ENCODE measurements at places on chromosomes 4 and X. TPM values are rescaled to one million over a fixed set of nuclear protein-coding genes. Genes with fewer than 3 reads are reported as not detected.

The GABRA4 gene
- 1.4 TPM for total RNA-seq

The TKTL2 gene
- total RNA-seq: 0.33 TPM

The TXK gene
- total RNA-seq: 2.9 TPM

The USP27X gene
- total RNA-seq: 6.5 TPM

The ADAM29 gene
- total RNA-seq: 0.16 TPM

The COMMD8 gene
- total RNA-seq: 16.5 TPM
